Naive B cell (primary cell): ENCODE measurements at places on chromosomes 6 and 20. TPM values are rescaled to one million over a fixed set of nuclear protein-coding genes. Genes with fewer than 3 reads are reported as not detected.

GRCh38 chr6:105091140-105091829, 88.5 kb downstream of the POPDC3 start:
- DNase-seq, result no peak

DNA sequence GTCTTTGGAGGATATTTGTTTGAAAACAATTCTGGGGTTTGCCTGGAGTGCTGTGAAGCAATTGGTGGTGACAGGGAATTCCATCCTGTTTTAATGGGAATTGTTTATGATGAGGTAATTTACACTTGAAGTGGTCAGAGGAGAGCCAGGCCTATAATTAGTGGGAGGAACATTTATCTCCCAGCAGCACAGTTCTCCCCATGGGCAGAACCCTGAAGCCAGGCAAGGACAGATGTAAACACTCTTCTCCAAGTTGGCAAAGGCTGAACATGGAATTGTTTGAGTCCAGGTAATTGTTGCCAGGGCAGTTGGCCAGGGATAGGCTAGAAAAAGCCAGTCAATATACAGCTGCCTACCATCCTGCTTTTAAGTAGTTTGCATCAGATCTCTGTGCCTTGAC, 789.7 kb downstream of the FRK start:
- DNase-seq, result no peak

DNA sequence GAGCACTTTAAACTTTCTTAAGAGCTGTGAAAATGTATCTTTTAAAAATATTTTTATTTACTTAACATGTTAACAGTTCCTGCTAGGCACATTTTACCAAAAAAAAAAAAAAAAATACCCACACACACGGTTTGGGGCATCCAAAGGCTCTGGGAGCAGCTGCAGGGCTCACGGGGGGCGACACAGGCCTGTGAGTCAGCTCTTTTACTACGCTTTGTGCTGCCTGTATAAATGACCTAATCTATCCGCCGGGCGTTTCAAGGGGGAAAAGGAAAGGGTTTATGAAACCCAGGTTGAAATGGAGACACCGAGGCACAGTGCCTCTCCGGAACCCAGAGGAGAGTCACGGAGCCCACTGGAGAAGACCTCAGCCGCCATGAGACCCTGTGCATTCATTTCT, 40.4 kb downstream of the DLL1 start:
- no peak for DNase-seq

DNA sequence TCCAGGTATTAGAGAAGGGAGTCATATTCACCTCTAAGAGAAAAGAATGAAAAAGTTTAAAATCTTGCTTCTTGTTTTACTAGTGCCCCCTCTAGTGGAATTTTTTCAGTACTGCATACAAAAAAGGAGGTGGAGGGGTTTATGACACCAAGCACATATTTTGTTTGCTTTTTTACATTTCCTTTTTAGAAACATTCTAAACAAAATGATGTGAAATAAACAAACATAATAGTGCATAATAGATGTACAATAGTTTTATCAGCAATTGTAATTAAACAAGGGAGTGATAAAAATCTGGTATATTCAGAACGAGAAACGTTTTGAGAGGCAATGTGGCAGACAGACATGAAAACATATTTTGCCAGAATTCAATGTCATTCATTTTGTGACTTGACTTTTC, 111.0 kb upstream of the TFAP2D start:
- peak; percentile 2 for DNase-seq

GRCh38 chr6:152372945-152373344, 264.2 kb downstream of the SYNE1 start:
- DNase-seq, result no peak

The PTK7 gene
- not detected for polyA plus RNA-seq

The CPXM1 gene
- polyA plus RNA-seq, result not detected

The AP5S1 gene
- polyA plus RNA-seq, result 33.6 TPM

The TMC2 gene
- polyA plus RNA-seq, result not detected
